Non-pigmented ciliary epithelial cell (primary cell): ENCODE measurements at places on chromosomes 6 and 20.

DNA sequence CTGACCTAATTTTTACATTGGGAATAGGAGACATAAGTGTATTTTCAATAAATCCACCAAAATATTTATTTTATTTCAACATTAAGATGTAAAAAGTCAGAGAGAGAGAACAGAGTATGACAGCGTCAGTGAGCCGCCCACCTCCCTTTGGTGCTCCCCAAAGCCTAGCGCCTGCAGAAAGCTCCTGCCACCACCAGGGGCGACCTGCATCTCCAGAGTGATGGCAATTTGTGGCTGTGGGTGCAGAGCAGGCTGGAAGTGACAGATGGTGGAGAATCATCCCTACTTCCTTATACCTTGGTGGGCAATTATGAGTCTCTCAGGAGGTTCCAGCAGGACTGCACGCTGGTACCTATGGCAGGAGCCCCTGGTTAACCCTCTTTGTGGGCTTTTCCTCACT lies 87.3 kb downstream of the PTPRT start:
- no peak for DNase-seq

DNA sequence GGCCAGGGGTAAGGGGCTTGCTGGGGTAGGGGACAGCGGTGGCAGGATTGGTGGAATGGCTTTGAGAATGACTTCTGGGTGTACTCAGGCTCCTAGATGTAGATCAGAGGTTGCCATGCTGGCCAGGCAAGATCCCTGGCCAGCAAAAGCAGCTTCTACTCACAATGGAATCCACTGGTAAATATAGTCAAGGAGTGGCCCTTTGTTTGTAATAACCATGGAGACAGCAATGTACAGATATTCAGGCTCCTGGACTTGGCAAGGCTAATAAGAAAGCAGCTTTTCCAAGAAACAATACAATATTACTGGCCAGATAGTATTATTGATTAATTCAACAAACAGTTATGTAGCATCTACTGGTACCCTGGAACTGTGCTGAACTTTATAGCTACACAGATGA lies 37.9 kb downstream of the CDH26 start:
- DNase-seq, result no peak

DNA sequence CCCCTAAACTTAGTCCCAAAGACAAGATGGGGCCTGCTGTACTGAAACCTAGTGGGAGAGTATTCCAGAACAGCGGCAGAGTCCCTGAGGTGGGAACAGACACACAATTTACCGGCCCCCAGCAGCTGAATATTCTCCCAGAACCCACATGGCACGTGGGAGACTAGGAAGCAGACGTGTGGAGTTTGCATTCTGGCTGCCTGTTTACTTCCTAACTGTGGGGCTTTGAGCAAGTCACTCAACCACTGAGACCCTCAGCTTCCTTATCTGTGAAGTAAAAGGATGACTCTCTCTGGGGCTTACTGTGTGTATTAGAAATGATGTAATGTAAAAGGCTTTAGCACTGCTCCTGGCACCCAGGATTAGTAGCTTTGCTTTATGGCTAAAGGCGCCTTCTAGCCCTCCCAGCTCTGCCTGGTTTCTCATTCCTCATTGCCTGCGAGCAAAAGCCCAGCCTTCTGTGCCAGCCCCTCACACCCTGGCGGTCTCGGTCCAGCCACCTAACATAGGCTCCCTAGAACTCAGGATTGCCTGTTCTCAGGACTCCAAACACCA lies 353.1 kb downstream of the CDC5L start:
- DNase-seq, result no peak

DNA sequence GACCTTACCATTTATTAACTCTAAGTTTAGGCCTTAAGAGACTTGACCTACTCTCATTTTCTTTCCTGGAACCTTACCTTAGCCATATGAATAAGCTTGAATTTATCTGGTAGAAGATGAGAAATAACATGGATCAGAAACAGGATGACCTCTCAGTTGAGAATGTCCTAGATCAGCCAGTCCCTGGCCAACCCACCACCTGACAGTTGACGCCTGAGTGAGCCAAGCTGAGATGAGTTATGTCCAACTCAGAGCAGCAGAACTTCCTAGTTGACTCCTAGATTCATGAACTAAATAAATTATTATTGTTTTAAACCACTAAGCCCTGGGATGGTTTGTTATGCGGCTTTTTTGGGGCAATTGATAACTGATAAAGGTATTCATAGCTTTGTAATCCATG lies 233.0 kb upstream of the RAB32 start:
- DNase-seq, result no peak

DNA sequence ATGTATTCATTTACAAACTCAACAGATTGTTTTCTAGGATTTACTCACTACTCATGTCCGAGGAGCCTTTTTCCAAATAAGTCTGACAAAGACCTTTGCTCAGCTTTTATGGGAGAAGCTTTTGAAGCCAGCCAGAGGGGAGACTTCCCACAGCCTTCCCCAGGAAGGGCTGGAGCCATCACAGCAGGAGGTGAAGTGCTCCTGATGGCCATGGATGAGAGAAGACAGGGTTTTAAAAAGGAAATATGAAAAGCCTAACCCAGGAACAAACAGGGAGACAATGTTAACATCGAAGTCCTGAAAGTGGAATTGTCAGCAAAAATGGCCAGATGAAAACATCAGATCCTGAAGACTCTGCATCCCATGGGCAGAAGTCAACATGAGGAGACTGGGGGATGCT lies 11.6 kb upstream of the TAGAP start:
- DNase-seq, result no peak

- no peak for DNase-seq
These were observed 187.3 kb downstream of the SAMD5 start for GRCh38 chr6:147695819-147696218.

- no peak for DNase-seq
These were observed 58.6 kb downstream of the TMEM242 start for GRCh38 chr6:157264701-157265100.

- no peak for DNase-seq
These were observed 220.2 kb downstream of the ATXN1 start for GRCh38 chr6:16540804-16541752.

GRCh38 chr6:26532699-26533531 lies 5.3 kb upstream of the HMGN4 start:
- no peak for DNase-seq

DNA sequence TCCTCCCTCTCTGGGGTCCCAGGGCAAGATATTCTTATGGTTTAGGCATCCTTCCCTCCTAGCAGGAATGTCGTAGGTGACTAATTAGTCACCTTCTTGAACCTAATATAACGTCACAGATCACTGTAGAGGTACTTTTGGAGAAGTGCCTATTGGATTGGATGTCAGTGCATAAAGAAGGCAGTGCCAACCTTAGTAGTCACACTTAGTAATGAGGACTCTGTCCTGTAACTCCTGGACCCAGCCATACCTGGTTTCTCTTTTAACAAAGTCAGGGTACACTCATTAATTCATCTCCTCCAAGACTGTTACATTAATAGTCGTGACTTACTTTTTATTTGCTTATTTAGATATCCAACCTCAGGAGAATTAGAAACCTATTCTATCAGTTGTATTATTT lies 20.0 kb downstream of the VTA1 start:
- DNase-seq, result no peak

- DNase-seq, result no peak
These were observed 117.8 kb downstream of the QRSL1 start for GRCh38 chr6:106747139-106747538.

GRCh38 chr6:128073389-128073788 lies 172.5 kb upstream of the THEMIS start:
- DNase-seq, result no peak

GRCh38 chr6:24864343-24864742 lies 65.6 kb upstream of the ARMH2 start:
- DNase-seq, result no peak

- no peak for DNase-seq
These were observed 554.3 kb downstream of the EPHA7 start for GRCh38 chr6:92864966-92865555.

GRCh38 chr20:47502271-47503239 lies 868 bp downstream of the NCOA3 start:
- DNase-seq, result no peak

- no peak for DNase-seq
These were observed 91.0 kb downstream of the EYA2 start for GRCh38 chr20:46985671-46986070.

- no peak for DNase-seq
These were observed 100.6 kb upstream of the MLIP start for GRCh38 chr6:54010340-54011276.

GRCh38 chr6:167152862-167153261 lies 4.9 kb downstream of the GPR31 start:
- no peak for DNase-seq

DNA sequence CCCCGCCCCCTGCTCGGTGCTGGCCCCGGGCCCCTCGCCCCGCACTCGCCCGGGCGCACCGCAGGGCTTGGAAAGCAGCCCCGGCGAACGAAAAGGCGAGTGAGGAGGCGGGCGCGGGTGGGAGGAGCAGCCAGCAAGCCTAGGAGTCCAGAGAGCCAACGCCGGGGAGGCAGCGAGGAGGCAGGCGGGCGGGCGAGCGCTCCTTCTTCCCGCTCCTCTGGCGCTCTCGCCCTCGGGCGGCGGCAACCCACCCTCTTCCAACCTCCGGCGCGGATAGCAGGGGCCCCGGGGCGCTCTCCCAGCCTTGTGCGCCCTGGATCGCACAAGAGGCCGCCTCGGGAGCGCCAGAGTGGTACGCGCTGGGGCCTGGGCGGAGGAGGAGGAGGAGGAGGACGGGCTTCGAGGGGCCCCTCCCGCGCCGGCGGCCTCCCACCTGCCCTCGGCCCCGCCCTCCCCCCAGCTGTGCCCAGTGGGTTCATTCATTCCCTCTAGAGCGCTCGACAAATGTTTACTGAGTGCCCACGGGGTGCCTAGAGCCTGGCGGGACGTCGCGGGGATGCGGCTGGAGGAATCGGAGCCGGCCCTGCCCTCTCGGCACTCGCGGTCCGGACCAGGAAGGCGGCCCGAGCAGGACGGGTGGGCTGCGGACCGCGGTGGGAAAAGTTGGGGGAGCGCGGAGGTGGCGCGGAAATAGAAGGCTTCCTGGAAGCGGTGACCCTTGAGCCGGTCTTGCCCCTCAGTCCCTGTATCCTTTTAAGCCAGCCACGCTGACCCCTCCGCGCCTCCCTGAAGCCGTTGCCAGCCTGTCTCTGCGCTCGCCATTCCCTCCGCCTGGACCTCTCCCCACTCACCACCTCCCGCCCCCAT lies at the start of gene BMP7:
Gene BMP7 (minus strand): TSS at position 351 of the 867 bp plus-strand sequence. CDS start 519 bp downstream, outside the sequence.
- no peak for DNase-seq

DNA sequence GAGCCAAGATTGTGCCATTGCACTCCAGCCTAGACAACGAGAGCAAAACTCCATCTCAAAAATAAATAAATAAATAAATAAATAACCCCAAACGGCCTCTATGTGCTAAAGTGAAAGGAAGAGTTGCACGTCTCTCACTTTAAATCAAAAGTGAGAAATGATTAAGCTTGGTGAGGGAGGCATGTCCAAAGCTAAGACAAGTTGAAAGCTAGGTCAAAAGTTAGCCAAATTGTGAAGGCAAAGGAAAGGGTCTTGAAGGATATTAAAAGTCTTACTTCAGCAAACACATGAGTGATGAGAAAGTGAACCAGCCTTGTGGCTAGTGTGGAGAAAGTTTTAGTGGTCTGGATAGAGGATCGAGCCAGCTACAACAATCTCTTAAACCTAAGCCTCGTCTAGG lies 14.3 kb downstream of the ZBP1 start:
- no peak for DNase-seq

GRCh38 chr6:32658268-32658897 lies 8.1 kb downstream of the HLA-DQB1 start:
- DNase-seq, result no peak

- no peak for DNase-seq
These were observed 260.3 kb upstream of the MOCS1 start for GRCh38 chr6:40194447-40195170.

GRCh38 chr6:54299542-54300269 lies 8.5 kb upstream of the TINAG start:
- DNase-seq, result no peak

DNA sequence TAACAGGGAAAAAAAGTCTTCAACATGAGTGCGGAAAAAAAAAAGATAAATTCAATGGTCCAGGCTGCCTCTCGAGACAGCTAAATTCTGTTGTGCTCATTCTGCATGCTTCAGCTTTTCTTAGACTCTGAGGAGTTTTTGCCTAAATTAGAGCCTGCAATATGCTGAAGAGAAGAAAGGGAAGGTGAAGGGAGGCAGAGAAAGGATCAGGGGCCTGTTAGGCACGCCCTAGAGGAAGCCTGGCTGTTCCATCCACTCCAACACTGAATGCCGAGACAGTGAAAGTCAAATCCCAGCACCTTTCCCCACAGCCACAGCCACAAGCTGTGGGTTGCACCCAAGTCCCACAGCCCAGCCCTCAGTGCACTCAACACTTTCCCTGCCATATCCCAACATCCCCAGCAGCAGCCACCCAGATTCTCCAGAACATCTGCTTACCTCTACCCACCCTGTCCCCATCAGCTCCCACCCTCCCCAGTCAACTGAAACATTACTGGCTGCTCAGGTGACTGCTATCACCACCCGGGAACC lies 37.3 kb downstream of the PREX1 start:
- DNase-seq, result no peak

DNA sequence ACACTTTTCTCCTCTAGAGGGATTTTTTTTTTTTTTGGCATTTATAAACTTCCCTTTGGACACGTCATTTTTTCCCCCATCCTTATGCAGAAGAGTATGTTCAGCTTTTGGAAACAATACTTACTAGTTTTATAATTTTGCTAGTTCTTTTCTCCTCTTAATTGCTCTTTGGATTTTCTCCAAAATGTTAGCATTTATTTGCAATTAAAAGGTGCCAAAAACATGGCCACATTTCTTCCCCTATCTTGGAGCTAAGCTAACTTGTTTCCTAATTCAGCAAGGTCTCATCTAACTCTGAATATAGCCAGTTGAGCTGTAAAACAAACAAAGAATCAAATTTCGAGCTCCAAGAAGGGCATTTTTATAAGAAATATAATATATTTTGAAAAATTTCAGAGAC lies 39.2 kb upstream of the RNF182 start:
- DNase-seq, result no peak

DNA sequence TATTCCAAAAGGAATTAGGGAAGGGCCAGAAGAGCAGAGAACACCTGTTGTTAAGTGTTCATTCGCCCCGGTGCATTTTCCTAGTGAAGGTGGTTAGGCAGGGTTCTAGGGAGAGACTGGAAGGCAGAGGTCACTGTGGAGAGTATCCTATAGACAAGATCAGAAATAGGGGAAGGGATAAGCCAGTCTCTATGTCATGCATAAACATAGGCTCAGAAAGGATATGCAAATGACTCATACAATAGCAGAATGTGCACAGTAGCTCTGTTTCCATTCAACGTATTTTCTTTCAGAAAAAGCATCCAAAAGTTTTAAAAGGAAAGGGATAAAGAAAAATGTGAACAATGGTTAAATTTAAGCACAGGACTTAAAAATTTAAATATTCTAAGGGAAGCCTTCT lies 47.4 kb downstream of the BMP6 start:
- DNase-seq, result no peak

GRCh38 chr6:87093199-87093598 lies 1.7 kb downstream of the CGA start:
- DNase-seq, result no peak

DNA sequence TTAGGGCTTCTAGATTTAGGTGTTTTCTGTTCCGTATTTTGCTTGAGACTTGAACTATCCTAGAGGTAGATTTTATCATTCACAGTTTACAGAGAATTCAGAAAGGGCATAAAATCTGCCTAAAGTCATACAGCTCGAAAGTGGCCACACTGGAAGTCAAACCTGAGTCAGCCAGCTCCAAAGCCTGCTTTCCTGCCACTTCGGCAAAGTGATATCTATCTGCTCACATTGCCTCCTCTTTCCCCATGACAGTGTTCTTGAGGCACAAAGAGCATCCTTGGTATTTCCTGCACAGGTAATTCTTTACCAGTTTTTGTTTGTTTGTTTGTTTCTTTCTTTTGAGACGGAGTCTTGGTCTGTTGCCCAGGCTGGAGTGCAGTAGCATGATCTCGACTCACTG lies 19.4 kb upstream of the SCUBE3 start:
- no peak for DNase-seq
